Inflammatory macrophage treated with lipopolysaccharide for 4 hours (primary cell): ENCODE measurements at places on chromosomes 7 and 10.

GRCh38 chr10:111379534-111380187 lies 302.8 kb downstream of the ADRA2A start:
- DNase-seq: no peak

DNA sequence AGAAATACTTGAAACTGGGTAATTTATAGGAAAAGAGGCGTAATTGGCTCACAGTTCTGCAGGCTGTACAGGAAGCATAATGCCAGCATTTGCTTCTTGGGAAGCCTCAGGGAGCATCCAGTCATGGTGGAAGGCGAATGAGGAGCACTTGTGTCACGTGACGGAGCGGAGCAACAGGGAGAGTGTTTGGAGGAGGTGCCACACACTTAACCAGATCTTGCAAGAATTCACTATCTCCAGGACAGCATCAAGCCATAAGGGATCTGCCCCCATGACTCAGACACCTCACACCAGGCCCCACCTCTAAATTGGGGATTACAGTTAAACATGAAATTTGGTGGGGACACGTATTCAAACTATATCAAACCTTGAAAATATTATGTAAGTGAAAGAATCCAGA lies 89.3 kb downstream of the WIPF3 start:
- no peak for DNase-seq

DNA sequence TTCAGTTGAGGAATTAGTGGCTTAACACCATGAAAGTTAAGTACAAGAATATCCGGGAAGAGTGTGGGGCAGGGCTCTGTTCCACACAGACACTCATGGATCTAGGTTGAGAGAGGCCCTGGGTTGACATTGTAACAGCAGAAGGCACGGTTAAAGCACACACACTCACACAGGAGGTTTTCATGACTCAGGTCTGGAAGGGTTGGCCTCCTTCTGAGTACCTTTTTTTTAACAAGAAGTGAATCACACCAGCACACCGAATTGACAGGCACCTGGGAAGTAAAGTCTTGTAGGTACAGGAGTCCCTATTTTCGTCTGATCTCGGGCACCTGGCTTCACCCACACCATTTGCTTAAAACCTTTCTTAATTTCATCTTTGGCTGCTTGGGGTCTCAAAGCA lies 509.4 kb upstream of the ADARB2 start:
- DNase-seq: no peak

DNA sequence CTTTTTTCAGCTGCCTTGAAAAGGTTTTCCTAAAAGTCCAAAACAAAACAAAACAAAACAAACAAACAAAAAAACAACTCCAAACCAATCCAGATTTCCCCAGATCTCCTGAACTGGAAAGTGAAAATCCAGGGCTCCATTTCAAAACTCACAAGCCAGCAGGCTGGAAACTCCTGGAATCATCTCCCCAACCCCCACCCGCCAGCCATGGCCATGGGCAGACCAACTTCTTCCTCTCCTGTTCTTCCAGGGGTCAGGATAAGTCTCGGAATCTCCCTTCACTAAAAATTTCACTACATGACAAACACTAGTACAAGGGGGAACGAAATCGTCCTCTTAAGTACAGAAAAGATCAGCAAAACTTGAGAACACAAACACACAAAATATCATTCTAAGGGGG lies 40.4 kb downstream of the GNA12 start:
- DNase-seq: no peak
